NCI-H2081 (cell line): ENCODE measurements at places on chromosomes 1 and 21.

GRCh38 chr1:31828341-31828740, 12.5 kb upstream of the SPOCD1 start:
- no peak for DNase-seq

DNA sequence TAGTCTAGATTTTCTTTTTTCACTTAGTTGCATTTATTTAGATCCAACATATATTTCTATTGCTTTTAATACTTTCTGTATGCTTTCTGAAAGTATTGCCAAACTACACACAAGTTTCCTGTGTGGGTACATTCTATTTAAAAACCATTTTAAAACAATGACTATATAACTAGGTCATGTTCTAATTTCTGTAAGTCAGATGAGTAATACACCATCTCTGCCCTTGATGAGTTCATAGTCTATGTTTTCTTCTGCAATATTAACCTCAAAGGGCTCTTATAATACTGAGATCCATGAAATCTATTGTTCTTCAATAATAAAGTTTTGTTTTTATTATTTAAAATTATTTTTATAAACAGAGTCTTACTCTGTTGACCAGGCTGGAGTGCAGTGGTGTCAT, 68.3 kb downstream of the RNASEL start:
- DNase-seq, result no peak

DNA sequence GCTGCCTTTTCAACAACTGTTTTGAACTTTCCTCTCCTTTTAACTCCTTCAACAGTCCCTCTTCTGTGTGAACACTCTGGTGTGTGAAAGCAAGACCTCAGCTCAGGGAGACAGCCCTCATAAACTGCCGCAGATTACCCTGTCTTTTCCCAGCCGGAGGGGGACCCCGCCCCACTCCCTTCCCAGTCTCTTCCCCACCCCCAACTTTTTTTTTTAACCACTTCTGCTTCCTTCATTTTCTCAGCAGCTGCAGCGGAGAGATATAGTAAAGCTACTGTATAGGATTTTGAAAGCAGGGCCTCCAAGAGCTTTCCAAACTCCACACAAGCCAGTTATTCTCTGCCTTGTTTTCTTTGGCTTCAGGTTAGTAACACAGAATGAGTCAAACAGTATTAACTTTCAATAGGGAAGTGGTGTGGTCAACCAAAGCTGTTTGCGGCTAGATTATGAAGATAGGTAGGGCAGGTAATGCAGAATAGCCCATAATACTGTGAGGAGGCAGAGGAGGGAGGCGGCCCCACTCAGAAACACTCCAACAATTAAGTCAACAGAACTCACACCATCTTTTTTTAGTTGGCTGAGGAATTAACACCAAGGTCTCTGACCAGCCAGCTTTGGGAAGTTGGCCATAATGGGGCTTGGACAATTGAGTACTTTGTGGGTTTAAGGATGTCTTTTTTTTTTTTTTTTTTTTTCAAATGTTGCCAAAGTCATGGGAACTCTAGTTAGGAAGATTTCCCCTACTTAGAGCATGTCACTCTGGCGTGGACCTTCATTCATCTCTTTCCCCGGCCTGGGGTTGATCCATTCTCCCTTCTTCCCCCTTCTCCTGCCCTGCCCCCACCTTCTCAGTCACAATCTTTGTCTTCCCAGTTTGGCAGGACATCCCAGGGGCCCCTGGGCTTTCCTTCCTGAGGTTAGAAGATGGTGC, 177.0 kb downstream of the CLIC6 start:
- DNase-seq, result no peak

- DNase-seq, result no peak
Observed at GRCh38 chr1:55821234-55821633, 606.1 kb upstream of the USP24 start.

DNA sequence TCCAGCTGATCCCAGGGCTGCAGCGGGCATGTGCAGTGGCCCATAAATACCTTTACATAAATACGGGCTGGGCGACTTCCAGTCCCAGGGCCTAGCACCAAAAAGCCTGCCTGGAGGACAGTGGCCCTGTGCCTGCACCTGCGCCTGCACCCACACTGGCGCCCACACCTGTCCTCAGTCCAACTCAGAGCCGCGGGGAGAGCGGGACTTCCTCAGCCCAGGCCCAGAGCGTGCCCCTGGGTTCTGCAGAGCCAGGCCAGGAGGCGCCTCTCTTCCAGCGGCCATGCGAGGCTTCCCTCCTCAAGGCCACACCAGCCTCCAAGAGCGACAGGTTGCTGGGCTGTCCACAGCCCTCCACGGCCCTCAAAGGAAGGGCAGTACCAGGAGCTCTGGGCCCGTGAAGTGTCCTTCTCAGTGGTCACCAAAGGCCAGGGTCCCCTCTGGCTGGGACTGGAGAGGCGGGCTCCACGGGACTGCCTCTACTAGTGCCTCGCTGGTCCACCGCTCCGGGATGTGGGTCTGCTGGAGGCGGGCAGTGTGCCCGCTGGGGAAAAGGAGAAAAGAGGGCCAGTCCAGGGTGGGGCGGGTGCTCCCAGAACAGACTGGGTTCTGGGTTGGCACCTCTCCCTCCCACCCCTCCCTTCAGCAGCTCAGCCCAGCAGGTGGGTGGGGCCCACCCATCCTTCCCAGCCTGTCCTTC, 35.7 kb downstream of the ARHGEF16 start:
- no peak for DNase-seq

GRCh38 chr21:35929901-35930300, 130.4 kb downstream of the SETD4 start:
- DNase-seq, result no peak

DNA sequence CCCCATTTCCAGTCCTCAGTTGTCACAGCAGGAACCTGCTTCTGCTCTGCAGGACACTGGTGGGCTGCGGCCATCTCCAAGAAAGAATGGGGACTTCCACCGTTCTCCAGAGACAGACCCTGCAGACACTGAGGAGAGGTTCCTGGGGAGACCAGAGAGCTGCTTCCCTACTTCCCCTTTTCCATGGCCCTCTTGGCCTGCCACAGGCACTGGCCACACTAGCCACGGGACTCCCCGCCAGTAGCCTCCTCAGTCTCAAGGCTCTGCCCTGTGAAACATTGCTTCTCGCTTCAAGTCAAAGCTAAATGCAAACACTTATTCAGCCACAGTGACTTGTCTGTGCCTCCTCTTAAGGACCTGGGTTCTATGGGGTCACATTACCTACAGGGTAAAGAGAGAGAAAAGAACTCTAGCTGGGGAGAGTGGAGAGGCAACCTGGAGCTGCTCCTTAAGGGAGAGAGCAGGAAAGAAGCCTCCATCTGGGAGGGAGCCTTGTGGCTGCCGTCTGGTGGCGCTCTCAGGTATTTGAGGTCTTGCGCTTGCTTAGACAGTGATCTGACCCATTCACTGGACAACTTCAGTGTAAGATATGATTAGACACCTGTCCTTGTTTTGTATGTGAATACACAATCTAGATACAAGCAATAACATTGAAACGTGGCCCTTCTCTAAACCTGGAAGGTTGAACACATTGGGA, 5.4 kb upstream of the SLAMF8 start:
- no peak for DNase-seq

DNA sequence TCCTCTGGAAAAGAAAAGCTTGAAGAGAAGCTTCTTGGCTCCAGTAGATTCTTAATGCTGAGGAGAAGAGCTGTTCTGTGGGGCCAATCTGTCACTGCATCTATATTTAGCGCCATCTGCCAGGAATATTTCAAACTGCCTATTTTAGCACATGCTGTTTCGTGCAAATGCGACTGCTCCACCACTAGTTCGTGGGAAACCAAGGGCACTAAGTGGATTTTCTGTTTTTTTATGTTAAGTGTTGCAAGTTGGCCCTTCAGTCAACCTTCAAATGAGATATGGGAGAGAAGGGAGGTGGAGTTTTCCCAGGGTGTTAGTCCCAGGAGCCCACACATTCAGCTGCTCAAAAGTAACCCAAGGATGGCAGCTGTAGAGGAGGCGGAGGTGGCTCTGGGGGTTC, 91.9 kb downstream of the TSEN15 start:
- DNase-seq, result no peak

GRCh38 chr1:8200317-8201115, 117.4 kb upstream of the SLC45A1 start:
- DNase-seq, result no peak

DNA sequence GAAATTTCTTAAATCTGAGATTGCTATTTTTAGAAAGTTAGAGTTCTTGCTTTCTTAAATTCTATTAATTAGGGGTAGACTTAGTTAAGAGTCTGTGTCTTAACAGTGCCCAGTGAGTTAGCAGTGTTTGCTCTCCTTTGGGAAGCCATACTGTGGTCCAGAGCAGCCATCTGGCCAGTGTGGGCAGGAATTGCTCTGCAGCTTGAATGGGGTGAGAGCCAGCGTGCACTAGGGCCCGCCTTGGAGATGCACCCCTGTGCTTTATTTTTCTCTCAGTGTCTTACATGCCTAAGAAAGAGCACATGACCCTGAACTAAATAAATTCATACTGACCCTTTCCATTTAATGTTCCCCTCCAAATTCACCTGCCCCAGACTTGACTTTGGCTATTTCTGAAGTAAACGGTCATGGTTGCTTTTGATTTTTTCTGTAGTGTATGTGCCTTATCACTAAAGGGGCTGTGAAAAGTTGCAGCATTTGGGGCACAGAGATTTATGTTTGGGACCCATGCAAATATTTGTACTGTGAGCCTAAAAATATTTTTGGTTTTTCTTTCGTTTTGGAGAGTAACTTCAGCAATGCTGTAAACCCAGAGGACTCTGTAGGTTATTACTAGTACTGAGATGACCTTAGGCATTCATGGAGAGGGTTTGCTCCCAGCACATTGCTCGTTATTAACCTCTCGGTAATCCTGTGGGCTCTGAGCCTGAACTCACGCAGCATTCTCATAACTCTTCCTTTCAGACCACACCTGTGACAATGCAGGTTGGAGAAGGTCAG, 21.3 kb upstream of the KCNQ4 start:
- DNase-seq, result no peak

GRCh38 chr1:182080040-182080439, 18.5 kb upstream of the ZNF648 start:
- DNase-seq, result no peak

- DNase-seq, result no peak
Observed at GRCh38 chr1:199808110-199808870, 219.2 kb upstream of the NR5A2 start.

DNA sequence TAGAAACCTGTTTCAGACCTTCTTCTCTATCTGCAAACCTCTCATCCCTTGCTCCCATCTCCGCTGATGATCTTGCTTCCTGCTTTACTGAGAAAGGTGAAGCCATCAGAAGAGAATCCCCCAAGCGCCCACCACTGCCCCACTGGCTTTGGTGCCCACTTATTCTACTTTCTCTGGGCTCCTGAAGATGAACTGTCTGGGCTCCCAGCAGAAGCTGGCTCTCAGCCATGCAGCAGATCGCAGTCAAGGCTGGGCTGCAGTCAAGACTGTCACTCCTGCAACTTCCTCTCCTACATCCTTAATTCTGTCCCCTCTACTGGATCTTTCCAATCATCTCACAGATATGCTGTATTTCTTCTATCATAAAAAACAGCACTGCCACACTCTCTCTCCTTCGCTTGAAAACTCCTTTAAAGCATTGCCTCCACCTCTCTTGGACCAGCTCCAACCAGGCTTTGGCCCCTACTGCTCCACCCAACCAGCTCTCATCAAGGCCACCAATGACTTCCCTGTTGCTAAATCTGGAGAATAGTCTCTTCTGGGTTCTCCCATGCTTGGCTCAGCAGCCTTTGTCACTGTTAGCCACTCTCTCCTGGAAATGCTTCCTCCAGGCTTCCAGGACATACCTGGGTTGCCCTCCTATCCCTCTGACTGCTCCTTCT, 25.8 kb downstream of the TRIM62 start:
- DNase-seq, result no peak

GRCh38 chr1:6627841-6628545, 3.3 kb downstream of the THAP3 start:
- no peak for DNase-seq

- no peak for DNase-seq
Observed at GRCh38 chr1:19096036-19096833, 113.8 kb downstream of the UBR4 start.

GRCh38 chr1:230459465-230459864, 33.3 kb upstream of the PGBD5 start:
- peak; percentile 7 for DNase-seq

DNA sequence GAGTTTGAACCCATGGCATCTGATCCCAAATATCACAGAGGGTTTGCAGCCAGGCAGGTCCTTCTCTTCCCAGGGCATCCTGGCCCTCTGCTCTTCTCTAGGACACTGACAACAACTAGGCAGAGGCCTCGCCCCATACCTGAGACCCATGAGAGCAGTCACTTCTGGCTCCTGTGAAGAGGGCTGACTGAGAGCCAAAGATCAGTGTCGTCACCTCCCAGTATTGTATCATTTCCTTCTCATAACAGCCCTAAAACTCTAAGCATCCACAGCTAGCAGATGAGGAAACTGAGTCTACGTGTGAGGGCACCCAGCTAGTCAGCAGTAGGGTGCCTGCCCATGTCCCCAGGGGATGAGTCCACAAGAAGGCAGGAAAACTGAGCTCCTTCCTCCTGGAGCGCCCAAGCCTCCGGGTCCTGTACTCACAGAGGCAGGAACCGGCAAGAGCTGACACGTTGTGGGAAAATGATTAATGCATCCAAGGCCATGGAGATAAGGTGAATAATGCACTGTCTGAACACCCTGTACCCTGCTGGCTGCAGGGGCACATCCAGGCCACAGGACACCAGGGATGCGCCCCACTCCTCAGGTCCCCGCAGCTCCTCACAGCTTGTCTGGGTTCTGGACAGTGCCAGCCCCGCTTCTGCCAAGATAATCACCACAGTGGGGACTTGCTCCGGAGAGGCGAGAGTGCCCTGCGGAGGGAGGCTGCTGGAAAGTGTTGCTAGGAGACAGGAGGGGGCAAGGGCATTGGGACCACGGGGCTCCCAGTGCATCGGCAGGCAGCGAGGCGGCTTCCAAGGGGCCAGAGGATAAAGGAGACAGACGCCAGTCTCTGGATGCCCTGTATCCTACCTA, 340.0 kb downstream of the NPHP4 start:
- no peak for DNase-seq

- DNase-seq, result no peak
Observed at GRCh38 chr1:218397752-218398339, 52.7 kb downstream of the TGFB2 start.

DNA sequence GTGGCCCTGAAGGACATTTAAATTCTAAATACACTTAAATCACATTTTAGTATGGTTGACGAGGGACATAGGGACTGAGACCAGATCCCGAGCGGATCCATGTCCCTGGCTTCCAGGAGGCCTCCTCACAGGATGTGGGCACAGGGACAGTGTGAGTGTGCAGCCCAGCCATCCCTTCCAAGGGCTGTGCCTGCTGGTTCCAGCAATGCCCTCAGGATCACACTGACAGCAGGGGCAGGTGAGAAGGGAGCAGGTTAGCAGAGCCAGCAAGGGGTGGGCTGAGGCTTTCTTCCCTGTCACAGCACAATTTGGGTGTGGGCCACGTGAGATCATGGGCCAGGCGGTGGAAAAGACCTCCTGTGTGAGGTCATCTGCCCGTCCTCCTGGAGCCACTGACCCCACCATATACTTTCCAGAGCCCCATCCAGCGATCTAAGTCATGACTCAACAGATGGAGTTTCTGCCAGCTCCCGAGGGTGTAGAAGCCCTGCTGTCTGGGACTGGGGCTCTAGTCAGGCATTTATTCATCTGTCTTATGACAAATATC, 37.0 kb upstream of the PRSS38 start:
- DNase-seq, result no peak

- DNase-seq, result no peak
Observed at GRCh38 chr21:32469628-32470027, 57.1 kb downstream of the EVA1C start.
